ENCODE measurements at places on chromosomes 11 and 22.
A peak's percentile ranks its signal among the peaks of the same experiment; 100 is the strongest.

DNA sequence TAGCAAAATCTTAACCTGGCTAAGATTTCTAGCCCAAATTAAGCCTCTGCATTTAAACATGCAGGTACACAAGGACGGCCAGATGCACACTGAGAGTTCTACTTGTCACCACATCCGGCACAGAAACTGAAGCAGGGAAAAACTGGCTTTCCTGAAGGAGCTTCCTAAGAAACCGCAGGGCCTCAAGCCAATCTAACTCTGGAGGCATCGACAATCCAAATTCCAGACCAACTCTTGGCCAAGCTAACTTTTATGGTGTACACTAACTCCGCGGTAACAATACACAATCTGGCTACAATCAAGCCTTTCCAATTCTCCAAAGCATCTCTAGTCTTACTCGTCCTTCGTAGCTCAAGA lies 1.2 kb downstream of the MSANTD2 start:
- peak; percentile 25 for DNase-seq

- peak; percentile 69 for DNase-seq
These were observed at the start of gene MADD for GRCh38 chr11:47269829-47270305. Gene MADD, plus strand, starts transcription at chr11:47270133.

GRCh38 chr11:14551380-14551779 lies 31.2 kb upstream of the PSMA1 start:
- no peak for DNase-seq

- no peak for DNase-seq
These were observed 232.1 kb downstream of the ST3GAL4 start for GRCh38 chr11:126587541-126587940.

GRCh38 chr11:64810891-64811272 lies 531 bp upstream of the MEN1 start:
- no peak for DNase-seq

GRCh38 chr22:23984430-23984829 lies 4.5 kb downstream of the GSTT2 start:
- DNase-seq: peak; percentile 68

DNA sequence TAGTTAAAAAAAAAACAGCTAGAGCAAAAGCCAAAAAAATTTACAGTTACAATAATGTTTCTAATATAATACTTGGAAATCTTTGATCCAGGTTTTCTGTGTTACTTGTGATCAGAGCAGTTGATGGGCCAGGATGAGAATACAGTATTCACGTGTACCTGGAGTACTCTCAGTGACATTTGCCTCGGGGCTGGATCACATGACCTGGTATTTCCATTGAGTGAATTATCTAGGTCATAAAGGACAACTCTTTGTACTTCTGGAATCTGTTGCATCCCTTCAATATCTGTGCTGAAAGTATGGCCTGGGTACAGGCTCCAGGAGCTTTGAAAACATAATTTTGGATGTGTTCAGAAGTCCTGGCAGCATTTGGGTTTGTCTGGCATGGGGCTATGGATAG lies 93.5 kb downstream of the GRAMD1B start:
- DNase-seq: no peak

DNA sequence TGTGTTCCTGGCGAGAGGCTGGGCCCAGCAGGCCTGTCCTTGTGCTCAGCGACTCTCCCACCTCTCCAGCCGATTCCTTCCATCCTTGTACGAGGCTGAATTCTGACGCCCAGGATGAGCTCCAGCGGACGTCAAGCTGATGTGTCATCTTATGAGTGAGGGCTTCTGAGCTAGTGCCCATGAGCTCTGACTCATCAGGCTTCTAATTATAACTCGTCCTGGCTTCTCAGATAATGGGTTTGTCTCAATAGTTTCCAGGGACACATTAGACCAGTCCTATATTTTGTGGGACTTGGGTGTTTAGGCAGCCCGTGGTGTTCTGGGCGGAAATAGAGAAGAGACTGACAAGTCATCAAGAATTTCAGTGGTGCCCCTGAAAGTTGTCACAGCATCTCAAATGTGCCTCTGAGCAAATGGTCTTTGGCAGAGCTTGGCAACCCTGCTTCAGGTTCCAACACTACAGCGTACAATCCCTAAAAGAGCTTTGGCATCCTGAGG lies 108.2 kb upstream of the CD44 start:
- DNase-seq: no peak

DNA sequence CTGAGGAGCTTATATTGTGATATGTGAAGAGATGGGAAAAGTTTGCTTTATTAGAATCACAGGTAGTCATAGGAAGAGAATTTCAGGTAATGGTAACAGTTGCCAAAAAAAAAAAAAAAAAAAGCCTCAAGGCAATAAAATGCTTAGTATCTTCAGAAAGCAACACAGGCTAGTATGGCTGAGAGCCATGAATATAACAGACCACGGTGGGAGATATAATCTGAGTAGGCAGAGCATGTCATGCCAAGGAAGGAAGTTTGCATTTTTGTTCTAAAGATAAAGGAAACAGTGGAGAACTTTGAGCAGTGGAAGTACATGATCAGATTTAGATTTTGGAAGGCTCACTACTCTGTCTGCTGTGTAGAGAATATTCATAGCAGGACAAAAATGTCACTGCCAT lies 211.4 kb downstream of the ETS1 start:
- DNase-seq: no peak

DNA sequence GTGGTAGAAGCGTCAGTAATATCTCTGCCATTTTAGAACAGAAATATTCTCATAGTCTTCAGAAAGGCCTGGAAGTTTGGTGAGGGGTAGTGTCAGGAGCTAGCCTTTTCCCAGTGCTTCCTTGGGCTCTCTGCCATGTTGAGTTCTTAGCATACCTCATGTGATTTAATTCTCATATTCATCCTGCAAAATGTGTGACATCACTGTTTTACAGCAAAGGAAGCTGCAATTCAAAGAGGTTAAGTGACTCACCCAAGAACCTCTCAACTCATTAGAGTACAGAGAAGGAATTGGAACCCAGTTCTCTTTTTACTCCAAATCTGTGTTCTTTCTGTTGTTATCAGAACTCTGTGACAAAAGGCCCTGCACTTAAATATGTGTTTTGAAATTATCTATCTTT lies 72.1 kb downstream of the RNF169 start:
- no peak for DNase-seq

- DNase-seq: no peak
These were observed 13.1 kb downstream of the KMT2A start for GRCh38 chr11:118449316-118449918.

DNA sequence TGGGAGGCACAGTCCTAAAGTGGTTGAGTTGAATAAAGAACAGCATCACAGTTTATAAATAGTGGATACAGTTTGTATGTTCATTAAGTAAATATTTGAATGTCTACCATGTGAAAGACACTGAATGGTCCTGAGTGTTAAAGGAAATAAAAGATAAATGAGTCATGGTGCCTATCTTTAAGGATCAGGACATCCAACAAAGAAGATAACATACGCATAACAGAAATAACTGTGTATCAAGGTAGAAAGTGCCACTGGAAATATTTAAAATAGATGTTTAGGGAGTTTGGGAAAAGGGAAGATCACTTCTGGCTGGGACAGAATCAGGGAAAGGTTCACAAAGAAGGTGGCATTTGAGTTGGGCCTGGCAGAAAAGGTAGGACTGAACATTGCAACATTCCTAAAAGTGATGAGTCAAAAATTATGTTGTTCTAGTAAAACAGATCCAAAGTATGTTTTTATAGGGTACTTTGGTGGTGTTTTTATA lies 41.5 kb downstream of the CSTPP1 start:
- no peak for DNase-seq

DNA sequence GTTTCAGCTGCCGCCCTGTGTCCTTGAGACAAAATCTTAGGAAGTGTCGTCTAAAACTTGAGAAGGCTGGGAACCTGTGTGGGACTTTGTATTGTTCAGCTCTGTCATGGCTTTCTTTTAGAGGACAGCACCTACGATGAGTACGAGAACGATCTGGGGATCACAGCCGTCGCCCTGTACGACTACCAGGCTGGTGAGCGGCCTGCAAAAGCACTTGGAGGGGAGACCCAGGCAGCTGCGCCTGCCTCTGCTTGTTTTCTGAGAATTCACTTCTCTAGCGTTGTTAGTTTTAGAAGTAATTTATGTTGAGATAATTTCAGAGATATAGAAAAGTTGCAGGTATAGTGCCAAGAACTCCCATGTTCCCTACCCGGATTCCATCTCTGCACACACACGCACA lies 35.2 kb downstream of the CTTN start:
- DNase-seq: no peak

GRCh38 chr11:88292171-88292843 lies 45.2 kb downstream of the CTSC start:
- DNase-seq: no peak
